ENCODE measurements at places on chromosomes 3 and 15.
A peak's percentile ranks its signal among the peaks of the same experiment; 100 is the strongest.

DNA sequence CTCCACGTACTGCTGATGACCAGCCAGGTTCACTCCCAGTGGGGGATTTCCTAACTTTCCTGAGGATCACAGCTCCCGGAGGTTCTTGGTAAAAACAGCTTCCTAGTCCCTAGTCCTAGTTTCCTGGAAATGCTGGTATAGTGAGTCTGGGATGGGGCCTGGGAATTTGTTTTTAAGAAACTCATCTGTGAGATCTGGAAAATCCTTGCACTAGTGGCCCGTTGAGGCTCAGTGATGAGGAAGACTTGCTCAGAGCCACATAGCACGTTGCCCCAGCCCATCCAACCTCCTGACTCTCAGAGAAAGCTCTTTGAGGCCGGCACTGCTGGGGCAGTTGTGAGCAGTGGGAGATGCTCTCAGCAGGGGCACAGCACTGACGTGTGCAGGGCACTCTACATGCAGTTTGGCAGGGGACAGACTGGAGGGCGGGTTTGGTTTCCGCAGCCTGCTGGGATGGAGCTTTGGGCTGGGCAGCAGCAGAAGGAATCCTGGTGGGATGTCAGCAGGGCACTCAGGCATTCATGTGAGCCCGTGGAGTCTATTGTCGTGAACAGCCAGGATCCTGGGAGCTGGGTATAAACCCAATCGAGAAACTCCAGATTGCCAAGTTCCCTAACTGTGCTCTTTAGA is 31.6 kb downstream of the SAXO2 start:
- DNase-seq = no peak

DNA sequence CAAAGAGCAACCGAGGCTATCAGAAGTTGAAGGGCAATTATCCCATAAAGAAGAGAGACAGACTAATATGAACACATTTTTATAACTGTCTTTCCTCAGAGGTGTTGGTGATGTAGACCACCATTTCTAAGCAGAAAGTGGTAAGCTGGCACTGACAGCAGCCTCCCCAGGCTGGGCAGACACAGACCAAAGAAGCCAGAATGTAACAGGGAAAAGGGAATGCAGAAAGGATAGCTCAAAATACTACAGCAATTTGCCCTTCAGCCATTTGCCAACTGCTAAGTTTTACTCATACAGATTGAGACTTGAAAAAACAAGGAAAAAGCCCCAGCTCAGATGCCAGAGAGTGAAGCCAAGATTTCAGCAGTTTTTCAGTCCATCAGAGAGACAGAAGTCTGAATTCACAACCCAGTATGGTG is 73.5 kb upstream of the ABI3BP start:
- DNase-seq = no peak

GRCh38 chr15:98755138-98755537 is 106.8 kb downstream of the IGF1R start:
- no peak for DNase-seq

DNA sequence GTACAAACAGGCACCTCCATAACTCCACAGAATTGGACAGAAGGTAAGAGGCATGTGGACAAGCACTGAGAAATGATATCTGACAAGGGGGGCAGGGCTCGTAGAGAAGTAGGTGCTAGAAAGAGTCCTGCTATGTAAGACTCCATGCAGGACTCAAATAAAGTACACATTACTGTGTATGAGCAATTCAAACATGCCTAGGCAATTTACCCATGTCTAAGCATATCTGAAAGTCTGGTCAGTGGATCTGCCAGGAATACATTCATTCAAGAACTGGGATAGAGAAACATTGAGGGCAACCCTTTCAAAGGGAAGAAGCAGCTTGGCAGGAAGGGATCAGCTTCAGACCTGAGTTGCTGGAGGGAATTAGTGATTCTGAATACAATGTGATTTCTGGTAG is 174.1 kb upstream of the MCTP2 start:
- DNase-seq = no peak

- no peak for DNase-seq
These were observed 524.2 kb upstream of the LMCD1 start for GRCh38 chr3:7977245-7978086.

GRCh38 chr3:60056404-60056803 is 1006.6 kb upstream of the CFAP20DC start:
- DNase-seq = no peak

GRCh38 chr15:90388462-90389380 is 679 bp downstream of the IQGAP1 start:
- DNase-seq = peak; percentile 22

- no peak for DNase-seq
These were observed 51.1 kb downstream of the CPNE4 start for GRCh38 chr3:131983689-131984088.

DNA sequence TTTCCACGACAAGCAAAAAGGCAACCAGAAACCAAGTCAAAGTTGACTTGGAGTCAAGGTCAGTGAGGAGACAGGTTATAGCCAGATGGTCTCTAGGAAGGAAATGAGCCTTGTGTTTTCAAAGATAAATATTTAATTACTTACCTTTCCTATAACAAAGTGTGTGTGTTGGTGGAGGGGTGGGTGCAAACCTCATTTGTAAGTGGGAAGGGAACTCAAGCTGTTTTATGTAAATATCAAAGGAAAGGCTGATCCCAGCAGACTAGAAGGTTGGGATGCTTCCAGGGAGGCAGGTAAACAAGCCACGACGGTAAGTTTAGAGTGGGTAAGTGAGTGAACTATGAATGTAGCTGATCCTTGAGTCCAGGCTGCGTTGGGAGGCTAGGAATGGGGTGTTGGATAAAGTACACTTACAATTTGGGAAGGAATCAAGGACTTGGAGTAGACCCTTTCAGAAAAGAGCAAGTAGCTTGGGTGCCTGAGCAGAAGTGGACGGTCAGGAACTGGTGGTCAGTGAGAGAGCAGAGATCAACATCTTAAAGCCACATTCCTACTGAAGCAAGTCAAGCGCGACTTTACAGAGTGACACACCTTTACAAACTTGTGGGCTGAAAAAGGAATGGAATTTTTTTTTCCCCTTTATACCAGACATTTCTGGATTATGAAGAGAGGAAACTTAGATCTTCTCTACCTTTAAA is 82.0 kb upstream of the TBL1XR1 start:
- DNase-seq = no peak

- DNase-seq = no peak
These were observed 4.5 kb downstream of the SERPINI2 start for GRCh38 chr3:167469381-167469780.

GRCh38 chr3:166282931-166283330 is 445.7 kb upstream of the BCHE start:
- DNase-seq = no peak

DNA sequence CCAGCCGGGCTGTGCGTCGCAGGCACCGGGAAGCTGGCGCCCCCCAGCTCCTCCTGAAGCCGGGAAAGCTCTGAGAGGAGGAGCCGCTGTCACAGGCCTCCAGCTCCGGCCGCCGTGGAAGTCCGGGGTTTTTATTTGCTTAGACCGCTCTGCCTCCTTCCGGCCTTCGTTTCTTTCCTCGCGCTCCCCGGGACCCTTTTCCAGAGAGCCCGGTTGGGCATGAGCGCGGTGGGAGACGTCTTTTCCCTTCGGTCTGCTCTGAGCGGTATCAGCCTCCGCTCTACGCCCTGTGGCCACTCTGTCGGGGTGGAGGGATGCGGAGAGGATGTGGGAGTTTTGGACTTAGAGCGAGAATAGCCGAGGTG is 559 bp downstream of the SENP5 start:
- DNase-seq = no peak

DNA sequence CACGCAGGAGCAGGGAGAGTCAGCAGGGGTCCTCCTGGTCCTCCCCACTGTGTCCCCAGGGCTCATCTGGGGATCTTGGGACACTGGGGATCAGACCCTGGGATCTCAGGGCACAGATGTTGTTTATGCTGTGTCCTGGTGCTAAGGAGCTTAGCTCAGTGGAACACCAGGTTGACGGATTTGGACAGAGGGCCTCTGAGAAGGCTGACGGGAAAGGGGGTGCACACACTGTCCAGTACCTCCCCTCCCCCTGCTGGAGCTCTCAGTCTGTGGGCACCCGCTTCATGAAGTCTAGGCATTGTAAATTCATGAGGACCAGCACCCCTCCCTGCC is 21.9 kb upstream of the SEMA3F start:
- no peak for DNase-seq

GRCh38 chr3:43190670-43191069 is 84.8 kb upstream of the POMGNT2 start:
- DNase-seq = no peak

DNA sequence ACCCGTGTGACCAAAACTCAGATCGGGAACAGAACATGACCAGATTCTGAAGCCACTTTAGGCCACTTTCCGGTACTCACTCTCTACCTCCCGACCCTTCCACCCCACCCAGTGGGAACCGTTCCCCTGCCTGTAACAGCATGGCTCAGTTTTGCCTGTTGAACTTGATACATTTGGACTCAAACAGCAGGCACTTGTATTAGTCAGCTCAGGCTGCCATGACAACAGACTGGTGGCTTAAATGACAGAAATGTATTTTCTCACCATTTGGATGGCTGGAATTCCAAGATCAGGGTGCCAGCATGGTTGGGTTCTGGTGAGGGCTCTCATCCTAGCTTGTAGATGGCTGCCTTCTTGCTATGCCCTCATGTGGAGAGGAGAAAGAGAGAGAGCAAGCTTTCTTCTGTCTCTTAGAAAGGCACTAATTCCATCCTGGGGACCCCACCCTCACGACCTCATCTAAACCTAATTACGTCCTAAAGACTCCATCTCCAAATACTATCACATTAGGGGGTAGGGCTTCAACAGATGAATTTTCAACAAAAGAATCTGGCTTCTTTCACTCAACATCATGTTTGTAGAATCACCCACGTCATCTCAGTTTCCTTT is 9.3 kb upstream of the SSUH2 start:
- no peak for DNase-seq

- DNase-seq = no peak
These were observed at the start of gene WDR49 for GRCh38 chr3:167653760-167654159. WDR49 (minus strand) TSS chr3:167653942; CDS start chr3:167653425, 517 bp downstream.

DNA sequence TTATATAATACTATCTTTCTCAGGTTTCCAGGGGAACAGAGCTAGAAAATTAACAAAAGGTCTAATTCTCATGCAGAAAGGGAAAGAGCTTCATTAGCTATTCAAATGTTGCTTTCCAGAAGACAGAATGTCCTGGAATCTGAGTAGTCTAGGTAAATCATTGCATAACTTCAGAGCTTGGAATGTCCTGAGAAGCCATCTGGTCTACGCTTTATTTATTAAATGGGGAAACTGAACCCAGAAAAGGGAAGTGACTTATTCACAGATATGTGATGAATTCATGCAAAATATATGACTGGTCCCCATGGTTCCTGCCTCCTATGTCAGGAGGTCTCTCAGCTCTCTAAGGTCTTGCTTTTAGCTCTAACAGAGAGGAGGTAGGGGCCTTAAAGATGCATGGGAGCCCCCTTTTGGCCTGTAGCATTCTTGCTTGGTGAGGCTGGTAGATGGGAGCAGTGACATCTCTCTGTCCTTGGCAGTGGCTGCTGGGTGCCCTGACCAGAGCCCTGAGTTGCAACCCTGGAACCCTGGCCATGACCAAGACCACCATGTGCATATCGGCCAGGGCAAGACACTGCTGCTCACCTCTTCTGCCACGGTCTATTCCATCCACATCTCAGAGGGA is 99.2 kb downstream of the CEMIP start:
- no peak for DNase-seq

GRCh38 chr3:183192650-183193300 is 30.2 kb upstream of the LAMP3 start:
- no peak for DNase-seq

- peak; percentile 39 for DNase-seq
These were observed 165.0 kb downstream of the ABHD5 start for GRCh38 chr3:43855674-43856299.
